ENCODE measurements at places on chromosomes 16 and 17.

- ATAC-seq = no peak
Observed at GRCh38 chr16:84461029-84461412, 43.4 kb downstream of the MEAK7 start.

GRCh38 chr17:68102318-68102758 lies 66.8 kb downstream of the KPNA2 start:
- ATAC-seq = peak; percentile 15

- ATAC-seq = no peak
Observed at GRCh38 chr17:58968426-58969061, 138.1 kb downstream of the TRIM37 start.

DNA sequence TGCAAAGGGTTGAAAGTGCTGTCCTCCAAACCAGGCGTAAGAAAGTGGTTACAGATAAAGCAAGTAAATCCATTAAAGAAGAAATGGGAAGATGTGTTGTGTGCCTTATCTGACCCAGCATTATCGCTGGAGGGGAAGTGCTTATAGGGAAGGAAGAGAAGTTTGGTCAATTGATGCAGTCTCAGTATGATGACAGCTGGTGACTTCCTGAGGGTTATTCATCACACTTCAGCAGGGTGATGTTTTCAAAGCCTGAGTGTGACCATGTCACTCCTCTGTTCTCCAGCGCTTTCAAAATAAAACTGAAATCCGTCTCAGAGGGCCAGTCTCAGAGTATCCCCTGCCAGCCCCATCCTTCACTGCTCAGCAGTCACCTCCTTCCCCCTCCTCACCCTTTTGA lies 505.4 kb upstream of the RBFOX1 start:
- no peak for ATAC-seq

GRCh38 chr17:231191-231965 lies 49.9 kb upstream of the DOC2B start:
- ATAC-seq = no peak

DNA sequence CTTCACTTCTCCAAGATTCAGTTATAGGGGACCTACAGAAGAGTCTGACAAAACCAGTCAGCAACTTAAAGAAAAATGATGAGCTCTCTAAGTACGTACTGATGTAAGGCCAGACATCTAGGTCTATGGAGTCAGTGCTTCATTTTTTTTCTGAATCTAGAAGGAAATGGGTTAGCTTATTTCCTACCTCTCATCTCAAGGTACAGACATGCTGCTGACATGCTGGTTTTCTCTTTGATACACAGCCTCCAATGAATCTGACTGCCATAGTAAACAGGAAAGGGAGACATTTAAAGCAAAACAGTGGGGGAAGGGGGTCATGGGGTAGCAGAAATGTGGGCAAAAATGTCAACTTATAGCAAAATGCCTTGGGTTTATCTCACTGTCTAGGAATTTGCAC lies 16.4 kb downstream of the CDR2 start:
- ATAC-seq = no peak

GRCh38 chr16:24523569-24523968 lies 15.8 kb upstream of the RBBP6 start:
- no peak for ATAC-seq

Data from activated CD4-positive, CD25-positive, alpha-beta regulatory T cell treated with anti-CD3 and anti-CD28 coated beads, Interleukin-2, amount 50 U/mL, for 24 hours (primary cell).